ENCODE measurements at places on chromosomes 1 and 21.
A peak's percentile ranks its signal among the peaks of the same experiment; 100 is the strongest.

DNA sequence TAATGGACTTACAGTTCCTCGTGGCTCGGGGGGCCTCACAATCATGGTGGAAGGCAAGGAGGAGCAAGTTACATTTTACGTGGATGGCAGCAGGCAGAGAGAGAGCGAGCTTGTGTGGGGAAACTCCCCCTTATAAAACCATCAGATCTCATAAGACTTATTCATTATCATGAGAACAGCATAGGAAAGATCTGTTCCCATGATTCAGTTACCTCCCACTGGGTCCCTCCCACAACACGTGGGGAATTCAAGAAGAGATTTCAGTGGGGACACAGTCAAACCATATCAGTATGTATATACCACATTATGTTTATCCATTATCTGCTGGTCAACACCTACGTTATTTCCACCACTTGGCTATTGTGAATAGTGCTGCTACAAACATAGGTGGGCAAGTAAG is 352.3 kb upstream of the B3GALT2 start:
- DNase-seq, result no peak

GRCh38 chr1:63870152-63870551 is 96.3 kb downstream of the ROR1 start:
- DNase-seq, result no peak

- DNase-seq, result no peak
Observed at GRCh38 chr1:218852527-218852926, 321.2 kb upstream of the LYPLAL1 start.

DNA sequence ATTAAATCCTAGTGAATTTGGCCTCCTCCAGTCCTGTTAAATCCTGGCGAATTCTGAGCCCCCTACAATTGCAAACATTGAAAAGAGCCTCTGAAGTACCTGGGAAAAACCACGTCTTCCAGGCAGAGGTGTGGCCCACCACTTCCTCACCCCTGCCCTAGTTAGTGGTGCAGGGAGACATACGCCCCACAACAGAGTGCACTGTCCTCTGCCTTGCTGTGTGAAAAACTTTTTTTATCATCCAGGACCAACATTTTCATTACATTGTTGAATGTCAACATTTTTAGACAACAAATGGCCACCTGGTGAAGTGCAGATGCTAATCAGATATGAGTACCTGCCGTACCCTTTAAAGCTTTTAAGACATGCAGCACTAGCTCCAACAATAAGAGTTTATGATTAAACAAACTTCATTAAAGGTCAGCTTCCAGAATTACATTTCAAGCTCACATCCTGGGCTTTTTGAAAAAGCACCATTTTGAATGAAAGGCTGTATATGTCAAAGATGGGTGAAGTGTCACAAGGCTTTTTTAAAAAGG is 13.6 kb upstream of the TMPRSS2 start:
- DNase-seq, result no peak

DNA sequence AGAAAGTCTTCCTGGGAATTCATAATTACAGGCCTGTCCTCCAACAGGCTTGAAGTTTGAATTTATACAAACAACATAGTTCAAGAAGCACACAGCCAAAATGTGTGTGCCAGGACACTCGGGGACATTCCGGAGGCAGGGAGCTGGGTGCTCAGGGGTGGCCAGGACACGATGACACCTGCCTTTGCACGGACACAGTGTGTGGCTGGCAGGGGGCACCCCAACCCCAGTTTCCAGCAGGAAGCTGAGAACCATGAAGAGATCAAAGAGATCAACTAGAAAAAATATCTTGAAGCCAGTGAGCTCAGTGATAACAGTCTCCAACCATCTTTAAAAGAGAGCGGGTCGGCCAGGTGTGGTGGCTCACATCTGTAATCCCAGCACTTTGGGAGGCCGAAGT is 32.5 kb upstream of the TRAPPC10 start:
- DNase-seq, result no peak

DNA sequence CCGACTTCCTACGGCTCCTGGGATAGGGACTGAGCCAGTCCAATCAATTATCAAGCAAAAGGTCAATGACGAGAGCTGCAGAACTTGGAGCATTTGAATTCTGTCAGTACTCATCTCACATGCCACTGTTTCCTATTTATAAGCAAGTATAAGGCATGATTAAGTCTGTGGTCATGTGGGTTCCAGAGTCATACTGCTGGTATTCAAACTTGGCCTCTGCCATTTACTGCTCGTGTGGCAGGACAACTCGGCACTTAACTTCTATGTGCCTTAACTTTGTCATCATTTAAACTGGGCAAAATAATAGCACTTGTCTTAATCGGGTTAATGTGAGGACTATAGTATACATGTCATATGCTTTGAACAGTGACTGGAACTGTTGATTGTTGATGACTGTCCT is 44.9 kb upstream of the TNFSF18 start:
- no peak for DNase-seq

DNA sequence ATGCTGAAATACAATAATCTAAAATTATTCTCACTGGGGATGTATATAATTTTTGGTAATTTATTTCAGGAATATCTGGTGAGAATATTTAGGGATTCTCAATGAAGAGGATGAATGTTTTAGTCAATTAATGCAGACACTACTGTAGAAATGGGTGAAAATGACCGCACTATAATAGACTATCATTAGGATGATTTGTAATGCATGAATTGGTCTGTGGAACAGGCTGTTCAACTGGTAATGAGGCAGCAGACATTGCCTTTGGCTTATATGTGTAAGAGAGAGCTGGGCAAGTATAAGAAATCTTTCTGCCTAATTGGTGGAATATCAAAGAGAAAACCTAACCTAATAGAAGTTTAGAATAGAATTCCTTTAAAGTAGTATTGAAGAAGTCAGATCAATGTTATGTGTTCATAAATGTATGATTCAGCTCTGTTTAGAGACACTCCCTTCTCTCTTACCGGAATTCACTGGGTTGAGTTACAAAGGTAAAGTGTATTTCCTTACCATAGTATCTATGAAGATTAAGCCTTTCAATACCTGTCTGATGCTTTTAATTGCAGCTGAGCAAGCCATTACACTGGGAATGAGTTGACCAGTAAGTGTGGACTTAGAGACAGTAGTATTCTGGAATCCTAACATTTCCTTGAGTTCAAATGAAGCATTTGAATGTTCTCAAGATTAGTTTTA is 274.5 kb downstream of the S1PR1 start:
- DNase-seq, result no peak

- no peak for DNase-seq
Observed at GRCh38 chr1:176338877-176339276, 124.1 kb upstream of the PAPPA2 start.

- DNase-seq, result no peak
Observed at GRCh38 chr1:51491166-51491981, 27.7 kb downstream of the EPS15 start.

GRCh38 chr1:45491487-45492260 is 711 bp upstream of the TESK2 start:
- DNase-seq, result no peak

DNA sequence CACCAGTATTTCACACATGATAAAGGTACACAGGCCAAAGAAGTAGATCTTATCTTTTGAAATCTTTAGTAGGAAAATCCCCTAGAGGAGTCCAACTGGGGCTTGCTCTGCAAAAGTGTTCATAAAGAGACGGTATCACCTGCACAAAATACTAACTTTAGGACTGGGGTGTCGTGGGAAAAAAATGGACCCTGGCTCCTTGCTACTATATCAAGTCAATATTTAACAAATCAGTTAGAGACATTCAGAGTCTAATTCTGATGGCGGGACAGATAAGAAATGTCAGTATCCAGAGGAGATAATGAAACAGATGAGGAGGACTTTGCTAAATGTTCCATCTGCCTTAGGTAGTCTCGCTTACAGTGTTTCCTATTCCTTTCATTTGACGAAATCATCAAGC is 25.6 kb upstream of the CNN3 start:
- DNase-seq, result no peak

- peak; percentile 21 for DNase-seq
Observed at GRCh38 chr1:95793893-95794292, 559.9 kb downstream of the RWDD3 start.

DNA sequence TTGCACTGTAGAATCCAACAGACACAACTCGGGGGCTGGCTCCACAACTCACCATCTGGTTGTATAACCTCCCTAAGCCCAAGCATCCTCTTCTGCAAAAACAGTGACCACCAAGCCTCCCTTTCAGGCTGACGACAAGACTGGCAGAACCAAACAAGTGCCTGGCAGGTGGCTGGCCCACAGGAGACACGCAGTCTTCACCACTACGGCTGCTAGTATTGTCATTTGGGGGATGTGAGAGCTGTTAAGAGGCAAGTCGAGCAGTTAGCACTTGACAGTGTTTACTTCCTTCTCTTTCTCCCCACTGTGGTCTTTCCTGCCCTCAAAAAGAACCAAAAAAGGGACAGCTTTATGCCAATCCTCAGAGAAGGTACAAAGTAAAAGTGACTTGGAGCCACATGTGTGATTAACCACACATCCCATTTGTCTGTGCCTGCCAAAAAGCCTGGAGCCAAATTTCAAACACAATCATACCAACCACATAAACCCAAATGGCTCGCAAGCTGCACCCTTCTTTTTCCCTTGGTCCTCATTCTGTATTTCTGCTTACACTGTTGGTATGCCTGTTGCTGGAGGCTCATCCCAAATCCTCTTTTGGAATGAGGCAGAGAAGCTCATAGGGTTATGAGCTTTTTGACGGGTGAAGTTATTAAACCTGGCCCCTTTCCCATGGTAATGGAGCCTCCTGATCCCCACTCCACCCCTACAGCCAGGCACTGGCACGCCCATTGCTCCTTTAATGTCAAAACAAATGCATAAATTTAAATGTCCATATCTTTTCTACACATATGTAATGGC is 94.1 kb downstream of the TGFBR3 start:
- no peak for DNase-seq

- no peak for DNase-seq
Observed at GRCh38 chr1:19878637-19878985, 3.6 kb upstream of the OTUD3 start.

GRCh38 chr1:147622731-147623130 is 47.6 kb downstream of the ACP6 start:
- no peak for DNase-seq

- DNase-seq, result no peak
Observed at GRCh38 chr1:222006715-222007114, 264.8 kb upstream of the DUSP10 start.

- no peak for DNase-seq
Observed at GRCh38 chr1:152855661-152856060, 4.1 kb upstream of the LCE7A start.

- peak; percentile 74 for DNase-seq
Observed at GRCh38 chr1:109632671-109633346, 13.2 kb downstream of the AMPD2 start.

GRCh38 chr1:199308349-199308846 is 669.6 kb downstream of the PTPRC start:
- no peak for DNase-seq

DNA sequence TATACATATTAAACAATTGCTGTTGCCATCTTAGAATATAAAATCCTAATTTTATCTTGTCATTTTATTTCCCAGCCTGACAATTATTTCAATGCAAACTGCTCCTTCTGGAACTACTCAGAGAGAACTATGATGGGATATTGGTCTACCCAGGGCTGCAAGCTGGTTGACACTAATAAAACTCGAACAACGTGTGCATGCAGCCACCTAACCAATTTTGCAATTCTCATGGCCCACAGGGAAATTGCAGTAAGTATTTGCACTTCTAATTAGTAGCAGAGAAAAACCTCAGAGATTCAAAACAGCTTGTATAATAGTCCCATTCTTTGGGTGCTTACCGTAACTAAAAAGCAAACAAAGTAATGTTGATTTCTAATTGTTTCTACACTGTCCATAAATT is 167.2 kb downstream of the ADGRL2 start:
- no peak for DNase-seq

DNA sequence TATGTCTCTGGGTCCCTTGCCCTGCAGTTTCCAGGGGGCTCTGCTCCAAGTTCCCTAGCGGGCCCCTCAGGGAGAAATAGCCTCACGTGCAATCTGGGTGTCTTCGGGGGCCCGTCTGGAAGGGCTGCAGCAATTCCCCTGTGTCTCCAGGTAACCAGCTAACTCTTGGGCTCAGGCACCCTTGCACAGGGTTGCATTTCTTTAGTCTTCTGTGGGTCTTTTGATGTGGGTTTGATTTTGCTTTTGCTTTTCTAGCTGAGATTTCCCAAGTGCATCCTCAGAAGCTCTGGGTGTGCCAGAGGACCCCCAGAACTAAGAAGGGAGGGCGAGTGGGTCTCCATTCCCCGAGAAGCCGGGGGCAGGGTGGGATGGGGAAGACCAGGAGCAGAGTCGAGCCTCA is 75.7 kb downstream of the SPSB1 start:
- DNase-seq, result no peak

DNA sequence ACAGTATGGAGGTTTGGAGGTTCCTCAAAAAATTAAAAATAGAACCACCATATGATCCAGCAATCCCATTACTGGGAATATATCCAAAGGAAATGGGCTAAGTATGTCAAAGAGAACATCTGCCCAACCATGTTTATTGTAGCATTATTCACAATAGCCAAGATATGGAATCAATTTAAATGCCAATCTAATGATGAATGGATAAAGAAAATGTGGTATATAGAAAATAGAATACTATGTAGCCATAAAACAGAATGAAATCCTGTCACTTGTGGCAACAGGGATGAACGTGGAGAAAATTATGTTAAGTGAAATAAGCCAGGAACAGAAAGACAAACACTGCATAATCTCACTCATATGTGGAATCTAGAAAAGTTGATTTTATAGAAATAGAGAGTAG is 201.7 kb upstream of the AJAP1 start:
- no peak for DNase-seq

DNA sequence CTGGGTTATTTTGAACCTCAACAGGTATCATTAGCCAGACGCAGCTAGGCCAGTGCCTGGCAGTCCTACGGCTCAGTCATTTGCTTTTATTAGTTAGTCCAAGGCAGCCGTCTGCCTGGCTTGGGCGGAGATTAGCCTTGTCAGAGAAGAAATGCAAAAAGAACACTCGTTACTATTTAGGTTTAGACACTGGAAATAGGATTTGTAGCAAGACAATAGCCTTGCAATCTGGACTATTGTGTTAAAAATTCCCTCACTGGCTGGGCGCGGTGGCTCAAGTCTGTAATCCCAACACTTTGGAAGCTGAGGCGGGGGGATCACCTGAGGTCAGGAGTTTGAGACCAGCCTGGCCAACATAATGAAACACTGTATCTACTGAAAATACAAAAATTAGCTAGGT is 11.0 kb upstream of the PRKCZ start:
- DNase-seq, result no peak

- no peak for DNase-seq
Observed at GRCh38 chr1:81313289-81313688, 487.4 kb upstream of the ADGRL2 start.

DNA sequence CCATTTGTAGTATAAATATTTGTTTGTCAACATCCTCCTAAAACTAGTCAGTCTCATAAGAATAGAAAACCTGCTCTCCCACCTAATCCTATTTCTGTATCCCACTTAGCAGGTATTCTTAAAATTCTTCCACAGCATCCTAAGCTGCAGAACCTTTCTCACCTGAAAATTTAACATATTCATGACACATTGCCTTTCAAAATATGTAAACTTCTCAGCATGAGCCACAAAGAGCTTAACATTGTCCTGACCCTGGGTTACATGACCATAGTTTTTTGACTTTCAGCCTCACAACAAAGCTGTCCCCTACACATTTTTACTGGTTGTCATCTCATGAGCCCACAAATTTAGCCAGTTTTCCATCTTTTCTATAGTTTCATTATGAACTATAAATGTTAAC is 712.1 kb downstream of the LTN1 start:
- DNase-seq, result no peak

- no peak for DNase-seq
Observed at GRCh38 chr1:232853994-232854797, 49.0 kb downstream of the MAP10 start.

All from NCI-H345 (cell line).